ENCODE measurements at places on chromosomes 4 and X.
A peak's percentile ranks its signal among the peaks of the same experiment; 100 is the strongest.

DNA sequence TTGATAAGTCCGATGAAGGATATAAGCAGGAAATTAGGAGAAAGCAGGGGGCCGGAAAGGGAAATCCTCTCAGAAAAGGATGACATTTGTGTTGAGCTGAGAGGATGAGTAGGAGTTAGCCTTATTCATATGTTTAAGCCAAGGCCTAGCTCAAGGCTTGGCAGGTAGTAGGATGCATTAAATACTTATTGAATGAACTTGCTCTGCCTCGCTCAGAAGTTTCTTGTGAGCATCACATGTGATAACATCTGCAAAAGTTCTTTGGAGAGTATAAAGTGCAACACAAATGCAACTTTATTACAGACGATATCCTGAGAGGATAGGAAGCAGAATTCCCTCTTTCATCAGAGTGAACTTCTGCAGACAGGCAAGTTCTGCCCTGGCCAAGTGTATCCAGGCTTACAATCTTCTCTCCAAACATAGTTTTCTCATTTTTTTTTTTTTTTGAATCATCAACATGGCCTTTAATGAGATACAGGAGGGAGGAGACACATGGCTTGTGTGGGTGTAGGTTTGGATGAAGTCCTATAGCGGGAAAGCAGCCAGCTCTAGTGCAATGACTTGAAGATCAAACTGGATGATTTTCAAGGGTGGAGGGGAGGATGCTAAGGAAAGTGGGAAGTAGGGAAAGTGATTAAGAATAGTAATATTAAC lies 48.1 kb downstream of the LUZP4 start:
- no peak for DNase-seq
- no peaks in the 10 kb centered on the region for H3K4me1 ChIP-seq
- no peaks in the 10 kb centered on the region for H3K36me3 ChIP-seq
- no peaks in the 10 kb centered on the region for H3K27me3 ChIP-seq
- H3K4me3 ChIP-seq, result no peak overlapping the region

DNA sequence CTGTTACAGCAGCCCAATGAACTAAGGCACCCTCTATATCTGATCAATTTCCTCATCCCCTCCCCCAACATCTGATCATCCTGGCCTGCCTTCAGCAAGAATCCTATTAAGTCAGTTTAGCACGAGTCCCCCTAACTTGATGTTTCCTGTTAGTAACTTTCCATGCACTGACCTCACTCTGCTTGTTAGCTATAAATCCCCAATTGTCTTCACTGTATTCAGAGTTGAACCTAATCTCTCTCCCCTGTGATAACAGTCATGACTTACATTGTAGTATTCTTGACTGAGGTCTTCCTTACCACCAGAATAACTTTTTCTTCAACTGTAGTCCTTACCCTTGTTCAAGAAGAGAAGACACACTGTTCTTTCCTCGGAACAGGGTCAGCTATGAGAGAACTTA lies 8.5 kb downstream of the ANXA5 start:
- H3K27ac ChIP-seq, result peak overlapping the region; percentile 31
- H3K4me3 ChIP-seq, result no peak overlapping the region
- no peaks in the 10 kb centered on the region for H3K27me3 ChIP-seq
- H3K4me1 ChIP-seq, result peaks cover 37% of the 10 kb centered on the region
- no peak for DNase-seq
- peaks cover 21% of the 10 kb centered on the region for H3K36me3 ChIP-seq

DNA sequence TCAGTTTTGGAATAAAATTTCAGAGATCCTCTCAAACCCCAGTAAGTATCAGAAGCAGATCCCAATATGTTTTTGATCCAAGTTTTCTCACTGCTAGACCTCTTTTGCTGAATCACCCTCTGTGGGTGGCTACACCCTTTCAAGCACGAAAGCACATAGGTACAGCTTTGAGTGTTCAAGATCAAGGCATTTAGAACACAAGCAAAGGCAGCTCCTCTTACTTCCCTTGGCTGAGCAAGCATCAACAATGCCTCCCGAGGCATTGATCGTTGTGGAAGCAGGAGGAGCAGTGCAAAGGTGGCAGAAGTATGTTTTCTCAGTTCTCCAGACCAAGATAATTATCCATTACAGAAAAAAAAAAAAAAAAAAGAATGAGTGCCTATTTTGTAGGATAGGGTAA lies 72.0 kb upstream of the TSPAN7 start:
- DNase-seq, result no peak
- H3K4me1 ChIP-seq, result no peaks in the 10 kb centered on the region
- H3K27me3 ChIP-seq, result no peaks in the 10 kb centered on the region
- no peak overlapping the region for H3K27ac ChIP-seq
- no peaks in the 10 kb centered on the region for H3K36me3 ChIP-seq

DNA sequence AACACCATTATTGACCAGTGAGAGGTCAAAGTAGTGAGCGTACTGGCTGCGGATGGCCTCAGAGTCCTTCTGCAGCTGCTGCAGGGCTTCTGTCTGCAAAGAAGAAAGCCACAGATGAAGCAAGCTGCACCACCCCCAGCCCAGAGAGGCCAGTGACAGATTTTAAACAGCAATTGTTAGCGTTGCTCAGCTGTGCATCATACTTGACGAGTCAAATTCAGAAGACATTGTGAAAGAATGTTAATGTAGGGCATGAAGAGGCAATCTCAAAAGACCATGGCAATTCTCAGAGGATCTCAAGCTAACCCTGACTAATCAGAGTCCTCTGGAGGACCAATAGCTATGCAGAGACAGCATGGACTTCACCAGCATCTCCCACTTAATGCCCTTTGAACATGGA lies 16.6 kb downstream of the DKC1 start:
- no peaks in the 10 kb centered on the region for H3K27me3 ChIP-seq
- H3K4me1 ChIP-seq, result no peaks in the 10 kb centered on the region
- no peak overlapping the region for H3K4me3 ChIP-seq
- no peak overlapping the region for H3K27ac ChIP-seq

- no peak overlapping the region for H3K4me3 ChIP-seq
- no peaks in the 10 kb centered on the region for H3K4me1 ChIP-seq
- H3K36me3 ChIP-seq, result no peaks in the 10 kb centered on the region
- no peak for DNase-seq
These were observed 14.2 kb upstream of the IL3RA start for GRCh38 chrX:1322393-1322792.

GRCh38 chr4:158146736-158147135 lies 26.1 kb downstream of the GASK1B start:
- peaks cover 11% of the 10 kb centered on the region for H3K36me3 ChIP-seq
- no peak overlapping the region for H3K27ac ChIP-seq
- no peak for DNase-seq
- H3K4me3 ChIP-seq, result no peak overlapping the region
- peaks cover 12% of the 10 kb centered on the region for H3K4me1 ChIP-seq

DNA sequence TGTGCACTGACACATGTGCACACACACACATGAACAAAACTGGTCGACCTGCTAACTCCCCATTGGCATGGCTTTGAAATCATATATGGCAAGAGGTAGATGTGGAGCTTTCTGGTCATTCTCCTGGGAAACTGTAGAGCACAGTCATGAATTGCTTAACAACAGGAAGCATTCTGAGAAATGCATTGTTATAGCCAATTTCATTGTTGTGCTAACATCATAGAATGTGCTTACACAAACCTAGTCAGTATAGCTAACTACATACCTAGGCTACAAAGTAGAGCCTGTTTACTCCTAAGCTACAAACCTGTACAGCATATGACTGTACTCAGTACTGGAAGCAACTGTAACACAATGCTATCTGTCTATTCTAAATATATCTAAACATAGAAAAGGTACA lies 134.2 kb upstream of the SH3RF1 start:
- no peak overlapping the region for H3K27ac ChIP-seq
- H3K36me3 ChIP-seq, result peaks cover 5% of the 10 kb centered on the region
- no peaks in the 10 kb centered on the region for H3K27me3 ChIP-seq
- no peak for DNase-seq
- H3K4me3 ChIP-seq, result no peak overlapping the region

DNA sequence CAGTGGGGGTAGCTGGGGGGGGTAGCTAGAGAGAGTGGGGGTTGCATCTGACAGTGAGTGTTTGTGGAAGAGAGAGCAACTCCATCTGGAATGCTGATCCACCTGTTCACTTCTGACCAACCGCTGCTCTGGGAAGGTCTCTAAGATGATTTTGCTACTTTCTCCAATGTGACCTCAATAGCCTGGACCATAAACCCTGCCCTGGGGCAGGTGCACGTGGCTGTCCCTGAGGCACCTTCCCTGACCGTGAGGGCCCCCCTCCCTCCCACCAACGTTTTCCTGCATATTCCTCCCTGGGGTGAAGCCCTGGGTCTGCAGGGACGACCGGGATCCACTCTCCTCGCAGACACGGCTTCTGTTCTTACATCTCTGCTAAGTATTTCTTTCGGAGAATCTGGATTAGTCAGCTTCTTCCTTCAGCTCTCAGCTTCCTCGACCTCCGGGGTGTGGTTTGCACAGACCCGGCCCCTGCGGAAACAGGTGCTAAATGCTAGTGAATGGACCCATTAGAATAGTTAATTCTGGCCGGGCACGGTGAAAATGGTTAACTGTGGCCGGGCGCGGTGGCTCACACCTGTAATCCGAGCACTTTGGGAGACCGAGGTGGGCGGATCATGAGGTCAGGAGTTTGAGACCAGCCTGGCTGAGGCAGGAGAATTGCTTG lies 21.4 kb upstream of the PLCXD1 start:
- no peaks in the 10 kb centered on the region for H3K4me1 ChIP-seq
- no peak overlapping the region for H3K27ac ChIP-seq
- no peaks in the 10 kb centered on the region for H3K27me3 ChIP-seq
- DNase-seq, result no peak

GRCh38 chrX:26586570-26586969 lies 370.6 kb downstream of the MAGEB5 start:
- no peak overlapping the region for H3K4me3 ChIP-seq
- no peaks in the 10 kb centered on the region for H3K27me3 ChIP-seq
- no peak overlapping the region for H3K27ac ChIP-seq
- DNase-seq, result no peak
- no peaks in the 10 kb centered on the region for H3K36me3 ChIP-seq

DNA sequence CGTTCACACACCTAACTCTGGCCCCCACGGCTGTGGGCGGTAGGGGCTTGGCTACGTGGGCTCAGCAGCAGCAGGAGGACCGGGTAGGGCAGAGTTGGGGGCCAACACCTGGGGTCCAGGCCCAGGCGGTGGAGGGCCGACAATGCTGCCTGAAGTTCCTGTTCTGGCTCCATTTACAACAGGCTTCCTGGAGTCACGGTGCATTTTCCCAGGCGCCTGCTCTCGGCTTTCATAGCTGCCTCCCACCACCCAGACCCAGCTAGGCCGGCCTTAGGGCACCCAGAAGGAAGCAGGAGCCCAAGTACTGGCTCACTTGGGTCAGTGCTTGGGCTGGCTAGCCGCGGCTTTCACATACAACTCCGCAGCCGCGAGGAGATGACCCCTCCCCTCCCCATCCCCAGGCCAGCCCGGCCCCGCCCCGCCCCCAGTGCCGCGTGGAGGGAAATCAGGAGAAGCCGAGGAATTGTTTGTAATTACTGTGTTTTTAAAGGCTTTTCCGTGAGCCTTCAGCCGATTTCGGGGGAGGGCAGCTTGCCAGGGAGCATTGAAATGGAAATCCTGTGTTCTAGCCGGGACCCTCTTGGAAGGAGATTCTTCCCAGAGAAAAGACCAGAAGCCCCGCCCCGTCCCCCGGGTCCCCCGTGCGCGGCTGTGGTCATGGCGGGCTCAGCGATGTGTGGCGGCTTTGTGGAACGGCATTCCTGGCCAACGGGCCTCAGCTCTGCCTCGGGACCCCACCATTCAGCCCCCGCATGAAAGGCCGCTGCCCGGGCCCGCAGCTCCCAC lies 28.5 kb downstream of the PJA1 start:
- no peaks in the 10 kb centered on the region for H3K27me3 ChIP-seq
- H3K4me3 ChIP-seq, result peak overlapping the region; percentile 33
- H3K27ac ChIP-seq, result no peak overlapping the region
- no peaks in the 10 kb centered on the region for H3K4me1 ChIP-seq

GRCh38 chr4:71239365-71239764 lies 99.5 kb upstream of the SLC4A4 start:
- no peaks in the 10 kb centered on the region for H3K4me1 ChIP-seq
- H3K27me3 ChIP-seq, result no peaks in the 10 kb centered on the region
- no peak overlapping the region for H3K4me3 ChIP-seq
- no peaks in the 10 kb centered on the region for H3K36me3 ChIP-seq
- no peak overlapping the region for H3K27ac ChIP-seq

DNA sequence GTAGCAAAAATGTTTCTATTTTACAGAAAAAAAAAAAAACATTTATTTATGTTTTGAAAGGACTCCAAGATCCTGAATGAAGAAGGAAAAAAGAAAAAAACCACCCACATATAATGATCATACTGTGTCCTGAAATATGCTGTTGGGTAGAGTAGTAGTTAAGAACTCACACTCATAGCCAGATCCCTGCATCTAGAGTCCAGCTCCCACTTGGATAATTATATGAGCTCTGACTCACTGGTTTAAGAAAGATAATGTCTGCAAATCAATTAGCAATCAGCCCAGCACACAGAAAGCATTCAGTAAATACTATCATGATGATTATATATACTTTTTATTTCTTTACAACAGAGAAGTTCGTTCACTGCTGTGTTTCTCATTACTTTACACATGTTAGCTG lies 46.7 kb upstream of the MXRA5 start:
- no peak for DNase-seq
- no peaks in the 10 kb centered on the region for H3K27me3 ChIP-seq
- no peaks in the 10 kb centered on the region for H3K36me3 ChIP-seq
- no peaks in the 10 kb centered on the region for H3K4me1 ChIP-seq
- no peak overlapping the region for H3K27ac ChIP-seq
- H3K4me3 ChIP-seq, result no peak overlapping the region

DNA sequence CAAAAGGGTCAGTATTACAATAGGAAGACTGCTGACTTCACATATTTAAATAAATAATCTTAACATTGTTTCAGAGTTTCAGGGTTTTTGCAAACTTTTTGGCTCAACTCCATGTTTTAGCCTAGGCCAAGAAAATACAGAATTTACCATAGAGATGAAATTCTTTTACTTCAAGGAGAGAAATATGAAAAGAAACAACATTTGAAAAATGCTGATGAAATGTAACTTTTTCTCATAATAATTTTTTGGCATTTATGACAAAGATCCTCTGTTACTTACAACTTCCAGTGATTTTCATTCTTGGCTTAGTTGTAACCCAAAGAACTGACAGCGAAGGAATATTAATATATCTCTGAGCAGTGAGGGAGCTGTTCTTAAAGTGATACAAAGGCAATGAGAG lies 316.1 kb upstream of the EMCN start:
- no peak overlapping the region for H3K27ac ChIP-seq
- H3K36me3 ChIP-seq, result no peaks in the 10 kb centered on the region
- H3K4me3 ChIP-seq, result no peak overlapping the region

DNA sequence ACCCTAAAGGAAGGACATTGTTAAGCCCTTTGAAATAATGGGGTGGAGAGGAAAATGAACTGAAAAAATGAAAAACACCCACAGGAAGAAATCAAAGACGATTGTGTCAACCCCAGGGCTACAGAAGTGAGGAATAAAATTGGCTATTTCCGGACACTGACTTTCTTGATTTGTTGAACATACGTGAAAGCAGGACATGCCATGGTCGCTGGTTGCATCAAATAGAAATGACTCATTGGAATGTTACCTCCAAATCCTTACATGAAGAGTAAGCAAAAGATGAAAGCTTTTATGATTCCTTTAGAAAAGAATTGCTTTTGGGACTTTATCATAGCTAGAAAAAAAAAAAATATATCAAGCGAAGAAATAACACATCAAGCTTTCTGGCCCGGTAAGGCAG lies 75.3 kb downstream of the DCUN1D4 start:
- peaks cover 17% of the 10 kb centered on the region for H3K36me3 ChIP-seq
- no peaks in the 10 kb centered on the region for H3K27me3 ChIP-seq
- H3K4me3 ChIP-seq, result no peak overlapping the region
- no peak for DNase-seq
- no peaks in the 10 kb centered on the region for H3K4me1 ChIP-seq

GRCh38 chr4:36325499-36325898 lies 44.1 kb downstream of the DTHD1 start:
- no peak for DNase-seq
- no peaks in the 10 kb centered on the region for H3K27me3 ChIP-seq
- H3K4me1 ChIP-seq, result no peaks in the 10 kb centered on the region
- H3K4me3 ChIP-seq, result no peak overlapping the region

All from ascending aorta (tissue), 2 donors.